ENCODE measurements at places on chromosomes 12 and 14.

DNA sequence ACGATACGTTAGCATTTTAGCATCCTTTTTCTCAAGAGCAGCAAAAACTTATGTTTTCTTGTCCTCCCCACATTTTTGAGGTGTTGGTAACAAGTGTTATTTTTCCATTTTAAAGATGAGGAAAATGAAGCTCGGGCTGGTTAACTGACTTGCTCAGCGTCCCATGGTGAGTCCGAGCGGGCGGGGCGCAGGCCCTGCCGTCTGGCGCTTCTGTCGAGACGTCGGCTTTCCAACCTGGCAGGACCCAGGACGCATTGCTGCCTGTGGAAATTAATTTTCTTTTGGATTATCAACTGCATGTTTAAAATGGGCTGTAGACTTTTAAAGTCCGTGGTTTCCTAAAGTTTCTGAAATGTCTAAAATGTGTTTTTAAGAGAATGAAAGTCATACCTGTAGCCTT is 30.4 kb downstream of the XRCC3 start:
- no peak for DNase-seq

GRCh38 chr14:65321370-65321875 is 91.1 kb upstream of the FUT8 start:
- DNase-seq = no peak

DNA sequence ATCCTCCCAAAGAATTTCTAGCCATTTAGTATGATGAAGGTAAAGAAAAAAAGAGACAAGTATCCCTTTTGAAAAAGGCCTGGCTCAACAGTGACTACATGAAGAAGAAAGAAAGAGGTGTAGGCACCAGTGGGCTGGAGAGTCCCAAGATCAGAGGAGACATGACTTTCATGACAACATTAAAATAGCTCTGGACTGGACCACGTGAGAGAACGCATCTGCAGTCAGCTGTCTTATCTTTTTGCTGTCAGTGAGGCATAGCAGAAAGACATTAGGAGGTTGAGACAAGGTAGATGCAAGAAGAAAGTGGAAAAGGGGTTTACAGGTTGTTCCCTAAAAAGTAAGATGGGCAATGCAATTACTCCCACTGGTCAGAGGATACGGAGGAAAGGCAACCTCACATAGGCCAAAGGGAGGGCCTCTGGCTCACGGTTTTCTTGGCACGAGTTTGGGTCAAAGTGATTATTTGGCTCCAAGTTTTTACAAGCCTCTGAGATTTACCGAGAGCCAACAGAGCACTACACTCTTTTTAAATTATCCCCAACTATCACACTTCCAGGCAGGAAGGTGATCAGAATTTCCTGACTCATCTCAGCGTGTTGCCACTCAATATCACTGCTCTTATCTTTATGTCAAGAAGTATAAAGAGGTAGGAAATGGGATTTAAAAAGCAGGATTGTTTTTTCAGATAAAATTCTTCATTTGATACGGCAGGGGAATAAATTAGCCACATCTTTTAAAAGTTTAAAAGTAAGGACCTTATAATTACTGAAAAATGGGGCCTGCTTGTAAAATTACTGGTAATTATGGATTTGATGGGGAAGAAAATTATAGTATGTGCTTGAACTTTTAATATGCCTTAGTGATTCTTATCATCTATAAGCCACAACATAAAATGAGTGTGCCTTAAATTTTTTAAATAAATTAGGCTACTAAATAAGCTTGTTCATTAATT is 29.2 kb downstream of the TMTC1 start:
- DNase-seq = no peak

DNA sequence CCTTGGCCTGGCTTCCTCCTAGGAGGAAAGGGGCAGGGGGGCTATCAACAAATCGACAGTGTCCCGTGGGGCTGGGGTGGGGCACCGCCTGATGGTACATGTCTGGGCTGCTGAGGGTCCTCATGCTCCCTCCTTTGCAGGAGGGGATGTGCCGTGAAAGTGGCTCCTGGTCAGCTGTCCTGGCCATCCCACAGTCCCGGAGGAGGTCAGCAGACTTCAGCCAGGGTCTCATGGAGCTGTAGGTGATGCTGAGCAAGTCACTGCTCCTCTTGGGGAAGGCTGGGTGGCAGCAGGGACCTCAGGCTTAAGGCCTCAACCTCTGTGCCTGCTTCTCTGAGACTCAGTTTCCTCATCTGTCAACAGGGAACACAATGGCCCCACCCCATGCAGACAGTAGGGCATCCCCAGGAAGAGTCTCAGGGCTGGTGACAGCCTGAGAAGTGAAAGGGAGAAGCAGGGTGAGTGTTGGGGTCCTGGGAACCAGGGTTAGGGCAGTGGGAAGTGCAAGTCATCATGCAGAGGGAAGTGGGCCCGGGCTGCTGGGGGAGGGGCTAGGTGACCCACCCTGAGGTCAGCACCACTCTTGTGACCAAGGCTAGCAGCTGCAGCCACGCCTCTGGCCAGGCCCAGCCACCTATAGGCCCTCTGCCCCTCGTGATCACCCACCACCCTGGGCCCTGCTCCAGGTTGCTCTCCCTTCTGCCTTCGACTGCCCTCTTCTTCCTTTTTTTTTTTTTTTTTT is 4.4 kb upstream of the TNFAIP2 start:
- no peak for DNase-seq

DNA sequence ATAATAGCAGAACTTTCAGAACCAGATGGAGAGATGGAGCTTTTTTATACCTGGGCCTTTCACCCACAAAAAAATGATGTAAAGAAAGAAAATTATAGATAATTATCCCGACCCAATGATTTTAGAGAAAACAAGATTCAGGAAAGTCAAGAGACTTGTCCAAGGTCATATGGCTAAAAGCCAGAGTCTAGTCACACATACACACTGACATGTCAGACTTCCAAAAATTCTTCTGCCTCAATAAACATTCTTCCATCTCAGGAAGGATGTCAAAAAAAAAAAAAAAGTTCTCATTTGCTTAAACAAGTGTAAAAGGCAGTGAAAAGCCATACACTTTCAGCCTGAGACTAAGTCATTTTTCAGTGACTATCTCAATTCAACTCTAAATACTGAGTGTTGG is 116.0 kb downstream of the PRICKLE1 start:
- no peak for DNase-seq

DNA sequence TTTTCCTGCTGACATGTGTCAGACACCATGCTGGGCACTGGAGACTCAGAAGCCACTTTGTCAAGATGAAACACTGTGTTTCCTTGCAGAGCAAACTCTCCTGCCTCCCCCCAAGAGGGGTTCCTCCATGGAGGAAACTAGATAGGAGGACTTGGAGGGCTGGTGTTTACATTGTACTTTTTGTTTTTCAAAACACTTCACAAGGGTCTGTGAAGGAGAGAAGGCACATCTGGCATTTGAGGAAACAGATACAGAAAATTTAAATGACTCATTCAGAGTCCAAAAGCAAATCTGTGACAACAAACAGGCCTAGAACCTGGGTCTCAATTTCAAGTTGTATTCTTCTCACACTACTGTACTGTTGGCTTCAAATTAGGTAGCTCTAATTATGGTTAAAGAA is 6.7 kb upstream of the CDKL1 start:
- no peak for DNase-seq

- DNase-seq = no peak
Observed at GRCh38 chr14:62126879-62127478, 364.8 kb downstream of the SNAPC1 start.

All from NCI-H187 treated with DMSO at 0.1 percent for 48 hours (cell line).